Esophagus squamous epithelium (tissue), 5 donors: ENCODE measurements at places on chromosomes 5 and 9.
A peak's percentile ranks its signal among the peaks of the same experiment; 100 is the strongest.

DNA sequence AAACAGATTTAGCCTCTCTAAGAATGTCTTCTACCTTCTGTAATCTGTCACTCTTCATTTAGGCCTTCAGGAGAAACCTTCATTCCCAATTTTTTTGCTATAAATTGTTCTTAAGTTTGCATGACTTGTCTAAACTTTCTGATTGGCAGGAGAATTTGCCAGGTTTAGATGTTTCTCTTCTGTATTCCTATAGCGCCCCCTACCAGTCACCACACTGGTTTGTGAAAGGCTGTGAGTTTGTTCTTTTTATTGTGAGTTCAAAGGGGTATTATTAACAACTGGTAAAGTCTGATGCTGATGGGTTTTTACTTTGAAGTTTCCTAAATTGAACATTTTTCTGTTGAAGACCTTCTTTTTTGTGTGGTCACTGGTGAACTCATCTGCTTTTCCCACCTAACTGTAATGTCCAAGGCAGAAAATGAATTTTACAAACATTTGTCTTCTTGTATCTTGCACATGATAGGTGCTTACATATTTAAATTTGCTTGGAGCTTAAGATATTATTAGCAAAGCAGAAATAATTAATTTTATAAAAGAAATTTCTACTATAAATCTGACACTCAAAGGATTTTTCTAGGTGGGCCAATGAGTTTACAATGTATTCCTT lies 18.4 kb upstream of the F2RL2 start:
- peak; percentile 3 for DNase-seq

DNA sequence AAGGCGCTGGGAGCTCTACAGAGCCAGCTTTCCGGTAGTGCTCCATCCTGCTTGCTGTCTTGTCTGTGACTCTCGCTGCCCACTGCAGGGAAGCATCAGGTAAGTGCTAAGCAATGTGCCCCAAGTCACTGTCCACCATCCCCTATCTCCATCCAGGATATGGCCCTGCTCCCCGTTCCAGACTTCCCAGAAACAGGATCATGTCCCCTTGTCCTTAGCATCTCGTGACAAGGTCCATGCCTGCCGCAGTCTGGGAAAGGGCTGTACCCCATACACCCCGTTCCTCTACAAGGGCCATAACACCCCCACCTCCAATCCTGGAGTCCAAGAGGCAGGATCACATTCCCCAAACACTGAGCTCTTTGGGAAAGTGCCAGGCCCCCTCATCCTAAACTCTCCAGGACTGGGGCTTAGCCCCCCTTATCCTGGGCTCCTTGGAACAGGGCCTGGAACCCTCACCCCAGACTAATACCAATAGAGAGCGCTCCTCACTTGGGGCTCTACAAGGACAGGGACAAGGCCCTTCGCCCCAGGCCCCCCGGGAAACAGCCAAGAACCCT lies 566 bp downstream of the RPP25L start:
- no peak for DNase-seq

DNA sequence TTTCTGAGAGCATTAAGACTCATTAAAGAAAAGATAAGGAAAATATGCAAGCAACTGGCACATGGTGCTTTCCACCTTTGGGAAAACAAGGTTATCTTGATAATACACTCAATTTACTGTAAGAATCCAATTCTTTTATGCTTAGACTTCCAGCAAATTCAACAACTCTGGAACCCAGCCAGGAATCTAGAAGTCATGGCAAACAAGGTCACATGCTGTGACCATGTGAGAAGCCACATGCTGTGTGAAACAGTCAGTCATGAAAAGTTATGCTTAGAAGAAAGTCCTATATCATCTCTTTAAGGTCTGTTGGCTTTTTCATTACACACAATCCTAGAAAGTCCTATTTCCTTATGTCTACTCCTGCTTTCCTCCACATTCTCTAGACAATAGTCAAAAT lies 581.8 kb upstream of the C9orf72 start:
- DNase-seq: no peak

GRCh38 chr9:127033789-127034188 lies 88.6 kb downstream of the ANGPTL2 start:
- DNase-seq: no peak

GRCh38 chr5:169742771-169743296 lies 105.8 kb downstream of the DOCK2 start:
- no peak for DNase-seq

GRCh38 chr5:31656806-31657205 lies 17.9 kb downstream of the PDZD2 start:
- DNase-seq: no peak

GRCh38 chr5:85170183-85170582 lies 785.5 kb upstream of the EDIL3 start:
- no peak for DNase-seq

DNA sequence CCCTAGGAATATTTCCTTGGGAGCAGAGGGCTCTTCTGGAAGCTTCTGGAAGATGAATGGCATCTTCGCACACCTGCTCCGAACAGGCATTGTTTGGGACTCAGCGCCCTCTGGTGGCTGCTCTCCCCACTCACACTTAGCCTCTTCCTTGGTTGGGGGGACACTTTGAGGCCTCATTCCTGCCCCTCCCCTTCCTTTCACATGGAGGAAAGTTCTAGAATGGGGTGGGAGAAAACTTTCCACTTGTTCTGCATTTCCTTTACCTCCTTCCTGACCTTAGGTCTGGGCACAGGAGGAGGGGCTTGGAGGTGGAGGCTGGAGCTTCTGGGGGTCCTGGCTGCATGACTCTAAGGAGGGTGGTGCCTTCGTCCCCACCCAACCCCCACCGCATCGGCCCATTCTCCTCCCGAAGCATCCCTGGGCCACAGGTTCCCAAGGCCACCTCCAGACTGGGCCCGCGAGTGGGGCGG lies 19.3 kb upstream of the SMIM32 start:
- DNase-seq: no peak

DNA sequence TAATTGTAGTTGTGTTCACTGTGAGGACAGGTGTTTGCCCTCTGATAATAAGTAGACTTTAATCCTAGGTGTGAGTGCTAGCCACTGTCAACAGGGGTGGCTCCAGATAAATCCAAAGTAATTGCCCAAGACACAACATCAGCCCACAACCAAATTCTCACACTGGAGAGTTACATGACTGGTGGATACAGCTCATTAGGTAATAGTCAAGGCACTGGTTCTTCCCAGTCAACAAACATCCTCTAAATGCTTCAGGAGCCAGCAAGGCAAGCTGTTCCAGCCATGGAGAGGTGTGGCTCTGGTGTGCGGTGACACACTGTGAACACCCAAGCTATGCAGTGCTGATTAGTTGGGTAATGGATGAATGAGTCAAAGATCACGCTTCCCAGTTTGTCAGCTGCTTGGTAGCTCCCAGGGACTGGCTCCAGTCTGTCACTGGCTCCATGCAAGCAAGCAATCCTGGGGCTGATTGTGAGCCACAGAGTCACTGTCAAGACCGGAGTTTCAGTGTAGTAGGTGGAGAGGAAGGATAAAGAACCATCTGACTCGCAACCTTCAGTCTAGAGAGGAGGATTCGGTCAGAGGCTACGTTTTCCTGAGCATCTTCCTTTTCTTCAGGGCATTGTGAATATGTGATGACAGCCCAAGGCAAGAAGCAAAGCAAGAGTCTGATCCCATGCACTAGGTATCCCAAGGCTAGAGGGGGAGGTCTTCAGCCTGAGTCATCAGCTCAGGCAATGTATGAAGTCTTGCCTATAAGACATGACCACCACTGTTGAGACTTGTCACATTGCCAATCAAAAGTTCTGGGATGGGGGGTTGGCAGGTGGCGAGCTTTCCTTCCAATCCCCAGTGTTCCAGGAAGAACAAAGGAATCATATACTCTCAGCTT lies 63.1 kb downstream of the UGCG start:
- no peak for DNase-seq

- no peak for DNase-seq
Observed at GRCh38 chr5:98455665-98456064, 317.8 kb upstream of the RGMB start.

DNA sequence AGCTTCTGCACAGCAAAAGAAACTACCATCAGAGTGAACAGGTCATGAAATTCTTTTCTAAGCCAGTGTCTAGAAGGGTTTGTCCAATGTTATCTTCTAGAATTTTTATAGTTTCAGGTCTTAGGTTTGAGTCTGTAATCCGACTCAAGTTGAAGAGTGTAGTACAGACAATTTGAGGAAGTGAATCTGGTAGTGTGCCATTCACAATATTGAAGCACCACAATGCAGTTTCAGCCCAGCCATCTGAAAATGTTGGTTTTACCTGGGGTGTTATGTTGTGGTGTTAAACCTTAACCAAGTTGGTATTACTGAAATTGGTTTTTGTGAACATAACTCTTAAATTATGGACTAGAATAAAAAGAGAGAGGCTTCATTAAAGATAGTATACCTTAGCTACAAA lies 77.2 kb downstream of the ADAMTS16 start:
- DNase-seq: no peak

- no peak for DNase-seq
Observed at GRCh38 chr5:76663573-76663972, 40.4 kb upstream of the F2RL2 start.

DNA sequence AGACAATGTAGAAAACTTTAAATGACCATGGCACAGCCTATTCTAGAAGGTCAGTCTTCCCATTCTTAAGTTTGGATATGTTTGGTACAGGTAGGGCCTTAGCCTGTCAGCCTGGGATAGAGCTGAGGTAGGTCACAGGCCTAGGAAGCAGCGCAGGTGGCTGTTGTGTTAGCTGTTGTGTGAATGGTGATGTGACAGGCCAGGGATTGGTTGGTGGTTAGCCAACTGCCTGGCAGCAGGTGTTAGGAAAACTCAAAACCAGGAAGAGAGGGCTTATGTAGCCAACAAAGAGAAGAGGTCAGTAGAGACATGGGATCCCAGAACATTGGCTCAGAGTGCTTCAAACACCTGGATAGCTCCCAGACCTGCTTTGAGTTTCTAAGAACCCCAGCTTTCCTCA lies 84.2 kb downstream of the FBXO38 start:
- no peak for DNase-seq

DNA sequence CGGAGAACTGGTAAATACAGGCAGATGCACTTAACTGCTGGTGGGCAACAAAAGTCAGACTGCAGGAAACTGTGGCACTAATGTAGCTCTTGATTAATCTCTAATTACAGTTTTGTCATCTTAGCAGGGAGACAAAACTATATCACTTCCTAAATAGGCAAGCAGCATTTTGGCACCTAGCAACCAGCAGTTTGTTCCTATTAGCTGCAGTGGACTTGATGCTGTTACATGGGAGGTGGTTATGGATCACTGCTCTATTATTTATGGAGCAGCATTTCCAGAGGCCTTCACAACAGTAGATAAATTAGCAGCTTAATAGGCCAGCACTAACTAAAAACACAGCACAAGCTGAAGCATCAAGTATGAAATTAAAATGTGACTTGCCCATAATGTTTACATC lies 518.3 kb upstream of the ITGA1 start:
- DNase-seq: no peak

DNA sequence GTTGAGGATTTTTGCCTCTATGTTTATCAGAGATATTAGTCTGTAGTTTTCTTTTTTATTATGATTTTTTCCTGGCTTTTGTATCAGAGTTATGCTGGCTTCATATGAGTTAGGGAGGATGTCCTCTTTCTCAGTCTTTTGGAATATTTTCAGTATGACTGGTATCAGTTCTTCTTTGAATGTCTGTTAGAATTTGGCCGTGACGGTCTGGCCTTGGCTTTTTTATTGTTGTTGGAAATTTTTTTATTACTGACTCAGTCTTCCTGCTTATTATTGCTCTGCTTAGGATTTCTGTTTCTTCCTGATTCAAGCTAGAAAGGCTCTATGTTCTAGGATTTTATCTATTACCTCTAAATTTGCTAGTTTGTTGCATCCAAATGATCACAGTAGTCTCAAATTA lies 421.9 kb downstream of the CDH10 start:
- no peak for DNase-seq

DNA sequence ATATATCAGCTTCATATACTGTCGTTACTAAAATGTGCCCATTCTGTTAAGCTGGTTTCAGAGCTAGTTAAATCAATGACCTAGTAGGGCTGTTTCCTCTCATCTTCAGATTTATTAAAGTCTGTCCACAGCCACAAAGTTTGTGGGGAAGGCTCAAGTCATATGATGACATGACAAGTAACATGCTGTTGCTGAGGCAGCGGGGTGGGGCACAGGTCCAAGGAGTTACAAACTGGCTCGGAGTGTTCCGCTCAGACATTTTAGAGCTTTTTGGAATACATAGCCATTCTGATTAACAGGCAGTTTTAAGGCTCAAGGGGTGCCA lies 2.7 kb upstream of the ANP32B start:
- DNase-seq: no peak

- DNase-seq: no peak
Observed at GRCh38 chr5:74028406-74028805, 402.4 kb downstream of the ARHGEF28 start.

DNA sequence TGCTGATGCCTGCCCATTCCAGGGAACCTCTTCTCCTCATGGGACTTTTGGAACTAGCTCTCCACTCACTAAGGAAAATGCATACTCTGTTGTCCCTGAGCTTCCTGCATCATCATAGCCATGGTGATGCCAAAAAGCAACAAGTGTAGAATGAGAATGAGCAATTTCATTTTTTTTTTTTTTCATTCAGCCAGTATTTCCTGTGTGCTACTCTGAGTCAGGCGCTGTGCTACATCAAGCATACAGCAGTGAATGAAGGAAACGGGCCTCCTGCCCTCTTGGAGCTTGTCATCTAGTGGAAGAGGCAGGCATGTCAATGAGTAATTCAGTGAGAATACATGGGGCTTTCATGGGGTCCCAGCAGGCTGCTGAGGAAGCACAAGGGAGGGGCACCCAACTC lies 483.1 kb downstream of the BNC2 start:
- DNase-seq: no peak

DNA sequence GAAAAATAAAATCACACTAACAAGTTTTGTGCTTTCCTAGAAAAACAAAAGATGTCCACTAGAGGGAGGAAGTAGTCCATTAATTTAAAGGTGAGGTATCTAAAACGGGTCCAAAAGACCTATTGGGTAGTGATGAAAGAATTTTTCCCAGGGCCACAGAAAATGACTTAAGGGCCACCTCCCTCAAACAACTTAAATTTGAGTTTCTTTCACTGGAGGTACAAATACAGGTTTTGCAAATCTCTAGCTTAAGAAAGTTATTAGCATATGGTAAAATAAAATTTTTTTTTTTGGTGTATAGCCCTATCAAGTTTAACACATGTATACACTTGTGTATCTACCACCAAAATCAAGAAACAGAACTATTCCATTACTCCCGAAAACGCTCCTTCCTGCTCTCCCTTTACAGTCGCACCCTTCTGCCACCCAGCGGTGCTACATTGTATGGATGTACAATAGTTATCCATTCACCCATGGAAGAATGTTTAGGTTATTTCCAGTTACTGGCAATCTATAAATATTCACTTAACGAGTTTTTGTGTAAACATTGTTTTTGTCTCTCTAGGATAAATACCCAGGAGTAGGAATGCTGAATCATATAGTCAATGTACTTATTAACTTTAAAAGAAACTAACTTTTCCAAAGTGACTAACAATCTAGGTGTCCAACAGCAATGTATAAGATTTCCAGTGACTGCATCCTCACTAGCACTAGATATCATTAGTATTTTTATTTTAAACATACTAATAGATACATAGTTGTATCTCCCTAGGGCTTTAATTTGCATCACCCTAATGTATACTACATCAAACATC lies 21.9 kb downstream of the DEPDC1B start:
- no peak for DNase-seq

GRCh38 chr9:93260263-93261066 lies 76.5 kb downstream of the WNK2 start:
- DNase-seq: no peak
